ENCODE measurements at places on chromosomes 3 and 15. TPM values are rescaled to one million over a fixed set of nuclear protein-coding genes. Genes with fewer than 3 reads are reported as not detected.

The SKOR1 gene
- total RNA-seq, result 0.19 TPM

The CEP152 gene
- 0.92 TPM for total RNA-seq

The FAM219B gene
- 101 TPM for total RNA-seq

The WDR93 gene
- total RNA-seq, result not detected

The EPHA3 gene
- 3.5 TPM for total RNA-seq

The HIGD2B gene
- not detected for total RNA-seq

The MBD4 gene
- total RNA-seq, result 24.4 TPM

The SLC6A11 gene
- not detected for total RNA-seq

The PLCD1 gene
- total RNA-seq, result 11.3 TPM

The PLCH1 gene
- 0.09 TPM for total RNA-seq

The DIPK2A gene
- total RNA-seq, result 12.1 TPM

The EFCAB12 gene
- total RNA-seq, result 0.09 TPM

The EIF2B5 gene
- total RNA-seq, result 28.5 TPM

The ZNF80 gene
- total RNA-seq, result not detected

The DUOXA2 gene
- total RNA-seq, result not detected

The HTR3E gene
- total RNA-seq, result not detected

The GOLIM4 gene
- 69.7 TPM for total RNA-seq

The AGTR1 gene
- total RNA-seq, result 0.40 TPM

The LARP6 gene
- total RNA-seq, result 43.6 TPM

The PRR20G gene
- total RNA-seq, result not detected

The PLSCR1 gene
- total RNA-seq, result 36.1 TPM

The MAP1A gene
- 25.0 TPM for total RNA-seq

The MESP2 gene
- not detected for total RNA-seq

The SEMA5B gene
- total RNA-seq, result 7.0 TPM

The TMC3 gene
- total RNA-seq, result not detected

The CD200 gene
- 0.77 TPM for total RNA-seq

The SLC22A13 gene
- total RNA-seq, result 0.24 TPM

The FBN1 gene
- total RNA-seq, result 64.0 TPM

The PLAAT1 gene
- 11.4 TPM for total RNA-seq

The MYL3 gene
- total RNA-seq, result 8,818 TPM

The GJD2 gene
- total RNA-seq, result 0.28 TPM

The DLL4 gene
- total RNA-seq, result 10.7 TPM

The LMAN1L gene
- total RNA-seq, result 1.3 TPM

All from heart left ventricle (tissue), 16 donors.